ENCODE measurements at places on chromosomes 11 and 22.

DNA sequence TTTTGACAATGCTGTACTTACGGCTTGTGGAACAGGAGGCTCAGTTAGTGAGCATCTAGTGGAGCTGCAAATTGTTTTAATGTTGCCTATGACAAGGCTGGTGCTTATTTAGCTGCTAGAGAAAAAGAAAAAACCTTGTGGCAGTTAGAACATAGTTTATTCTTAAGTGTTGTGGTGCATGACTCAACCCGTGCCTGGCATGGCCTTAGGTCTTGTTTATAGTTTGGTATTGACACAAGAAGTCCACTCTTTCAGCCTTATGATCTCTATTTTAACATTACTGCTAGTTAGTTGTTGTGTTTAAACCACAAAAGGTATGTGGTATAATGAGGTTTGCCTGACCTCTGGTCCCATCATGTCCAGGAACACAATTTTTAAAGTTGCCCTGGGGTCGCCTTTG is 744.6 kb downstream of the FAM181B start:
- no peak overlapping the region for H3K27ac ChIP-seq
- no peaks in the 10 kb centered on the region for H3K36me3 ChIP-seq
- no peak for DNase-seq
- H3K4me3 ChIP-seq = no peak overlapping the region
- H3K4me1 ChIP-seq = no peaks in the 10 kb centered on the region
- H3K27me3 ChIP-seq = no peaks in the 10 kb centered on the region

GRCh38 chr11:2510626-2511402 is 66.0 kb downstream of the KCNQ1 start:
- peak; percentile 59 for DNase-seq
- no peaks in the 10 kb centered on the region for H3K4me1 ChIP-seq
- H3K4me3 ChIP-seq = no peak overlapping the region
- H3K27me3 ChIP-seq = peaks cover 19% of the 10 kb centered on the region

- H3K27me3 ChIP-seq = no peaks in the 10 kb centered on the region
- H3K4me3 ChIP-seq = no peak overlapping the region
- H3K4me1 ChIP-seq = peaks cover 11% of the 10 kb centered on the region
These were observed 1.5 kb downstream of the PRRG4 start for GRCh38 chr11:32831221-32831620.

GRCh38 chr11:111635706-111636045 is 33.4 kb downstream of the SIK2 start:
- H3K4me1 ChIP-seq = peaks cover 5% of the 10 kb centered on the region
- H3K27me3 ChIP-seq = no peaks in the 10 kb centered on the region
- H3K4me3 ChIP-seq = no peak overlapping the region
- H3K27ac ChIP-seq = peak overlapping the region; percentile 42

GRCh38 chr11:35335226-35335625 is 84.1 kb downstream of the SLC1A2 start:
- H3K27ac ChIP-seq = no peak overlapping the region
- H3K36me3 ChIP-seq = no peaks in the 10 kb centered on the region
- no peak for DNase-seq
- H3K4me1 ChIP-seq = no peaks in the 10 kb centered on the region
- no peak overlapping the region for H3K4me3 ChIP-seq

- no peaks in the 10 kb centered on the region for H3K27me3 ChIP-seq
- no peak overlapping the region for H3K27ac ChIP-seq
- H3K4me3 ChIP-seq = no peak overlapping the region
- no peak for DNase-seq
These were observed 397.0 kb downstream of the NXPE2 start for GRCh38 chr11:115075356-115075755.

GRCh38 chr22:46499805-46500189 is 37.6 kb downstream of the CELSR1 start:
- H3K36me3 ChIP-seq = no peaks in the 10 kb centered on the region
- DNase-seq = no peak
- H3K4me3 ChIP-seq = no peak overlapping the region
- no peaks in the 10 kb centered on the region for H3K27me3 ChIP-seq
- no peak overlapping the region for H3K27ac ChIP-seq
- no peaks in the 10 kb centered on the region for H3K4me1 ChIP-seq

DNA sequence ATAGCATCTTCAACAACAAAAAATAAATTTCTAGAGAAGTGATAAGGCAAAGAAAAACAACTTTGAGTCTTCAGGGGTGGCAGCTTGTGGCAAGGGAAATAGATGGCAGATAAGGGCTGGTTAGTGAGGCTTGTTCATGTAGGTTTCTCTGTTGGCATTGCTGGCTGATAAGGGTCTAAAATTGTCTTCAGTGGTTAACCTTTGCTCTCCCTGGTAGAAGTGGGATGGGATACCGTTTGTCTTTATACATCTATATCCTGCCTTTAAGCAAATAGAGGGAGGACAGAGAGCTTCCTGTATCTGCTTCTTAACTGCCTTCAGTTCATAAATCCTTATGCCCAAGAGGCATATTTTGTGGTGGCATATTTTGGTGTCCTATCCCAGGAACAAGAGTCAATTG is 57.1 kb downstream of the TRAF6 start:
- no peak overlapping the region for H3K4me3 ChIP-seq
- no peaks in the 10 kb centered on the region for H3K4me1 ChIP-seq
- no peaks in the 10 kb centered on the region for H3K36me3 ChIP-seq
- no peaks in the 10 kb centered on the region for H3K27me3 ChIP-seq

DNA sequence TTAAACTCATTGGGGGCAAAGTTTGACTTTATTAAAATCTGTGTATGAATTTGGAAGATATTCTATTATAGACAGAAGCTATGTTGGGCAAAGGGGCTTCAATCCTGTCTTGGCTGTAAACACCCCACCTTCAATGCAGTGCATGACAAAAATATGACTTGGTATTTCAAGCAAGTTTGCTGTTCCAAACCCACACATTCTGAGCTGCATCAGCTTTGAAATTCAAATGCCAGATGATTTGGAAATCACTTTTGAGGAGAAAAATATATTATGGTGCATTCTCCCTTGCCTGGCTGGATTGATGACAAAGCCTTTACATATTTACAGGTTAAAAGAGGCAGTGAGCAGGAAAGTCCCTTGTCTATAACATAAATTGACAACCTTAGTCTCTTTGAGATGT is 760.0 kb downstream of the NELL1 start:
- no peak overlapping the region for H3K27ac ChIP-seq
- no peaks in the 10 kb centered on the region for H3K36me3 ChIP-seq
- no peak for DNase-seq
- no peak overlapping the region for H3K4me3 ChIP-seq
- H3K4me1 ChIP-seq = no peaks in the 10 kb centered on the region
- H3K27me3 ChIP-seq = no peaks in the 10 kb centered on the region

- H3K4me1 ChIP-seq = peaks cover 18% of the 10 kb centered on the region
- DNase-seq = no peak
- peak within 1 kb of the TSS; percentile 31 for H3K4me3 ChIP-seq
- H3K27me3 ChIP-seq = peaks cover 5% of the 10 kb centered on the region
These were observed at the start of gene CDC42BPG for GRCh38 chr11:64844330-64845128. CDC42BPG (minus strand) TSS chr11:64844653; CDS start chr11:64844569, 84 bp downstream.

GRCh38 chr22:38416621-38417251 is 38.3 kb downstream of the KCNJ4 start:
- H3K27ac ChIP-seq = no peak overlapping the region
- DNase-seq = peak; percentile 55
- H3K27me3 ChIP-seq = no peaks in the 10 kb centered on the region
- H3K4me3 ChIP-seq = no peak overlapping the region
- H3K36me3 ChIP-seq = no peaks in the 10 kb centered on the region

- H3K27me3 ChIP-seq = no peaks in the 10 kb centered on the region
- H3K4me3 ChIP-seq = no peak overlapping the region
- H3K36me3 ChIP-seq = no peaks in the 10 kb centered on the region
- no peak overlapping the region for H3K27ac ChIP-seq
- DNase-seq = no peak
- H3K4me1 ChIP-seq = peaks cover 14% of the 10 kb centered on the region
These were observed 15.7 kb downstream of the P2RX3 start for GRCh38 chr11:57353852-57354251.

DNA sequence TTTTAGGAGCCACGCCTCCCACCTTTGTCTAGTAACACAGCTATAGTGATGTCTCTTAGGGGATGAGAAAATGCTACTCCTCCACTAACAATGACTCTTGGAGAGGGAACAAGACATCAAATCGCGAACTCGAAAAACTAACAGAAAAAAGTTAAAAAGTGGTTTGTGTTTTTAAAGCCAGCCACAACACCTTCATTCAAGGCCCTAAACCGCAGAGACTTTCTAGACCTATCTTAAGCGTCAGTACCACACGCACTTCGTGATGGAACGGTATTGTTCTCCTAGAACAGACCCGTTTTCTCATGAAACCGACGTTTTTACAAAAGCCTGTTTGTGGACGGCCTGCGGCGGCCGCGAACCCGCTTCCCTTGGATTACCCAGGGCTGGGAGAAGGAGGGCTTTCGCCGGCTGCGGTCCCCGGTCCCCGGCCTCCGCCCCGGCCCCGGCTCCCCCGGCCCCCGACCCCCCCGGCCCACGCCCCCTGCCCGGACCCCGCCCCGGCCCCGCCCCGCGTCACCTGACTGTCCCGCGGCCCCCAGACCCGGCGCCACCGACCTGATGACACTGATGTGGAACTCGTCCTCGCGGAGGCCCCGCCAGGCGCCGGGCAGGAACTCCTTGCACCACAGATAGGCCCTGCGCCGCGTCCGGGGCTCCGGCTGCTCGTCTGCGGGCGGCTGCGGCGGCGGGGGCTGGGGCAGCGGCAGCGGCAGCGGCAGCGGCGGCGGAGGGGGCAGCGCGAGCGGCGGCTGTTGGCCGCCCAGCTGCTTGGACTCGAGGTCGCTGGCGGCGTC is 718 bp downstream of the CHKA start:
- H3K27ac ChIP-seq = peak overlapping the region; percentile 99
- DNase-seq = peak; percentile 55
- H3K4me3 ChIP-seq = peak overlapping the region; percentile 71
- H3K27me3 ChIP-seq = no peaks in the 10 kb centered on the region
- peaks cover 12% of the 10 kb centered on the region for H3K4me1 ChIP-seq

DNA sequence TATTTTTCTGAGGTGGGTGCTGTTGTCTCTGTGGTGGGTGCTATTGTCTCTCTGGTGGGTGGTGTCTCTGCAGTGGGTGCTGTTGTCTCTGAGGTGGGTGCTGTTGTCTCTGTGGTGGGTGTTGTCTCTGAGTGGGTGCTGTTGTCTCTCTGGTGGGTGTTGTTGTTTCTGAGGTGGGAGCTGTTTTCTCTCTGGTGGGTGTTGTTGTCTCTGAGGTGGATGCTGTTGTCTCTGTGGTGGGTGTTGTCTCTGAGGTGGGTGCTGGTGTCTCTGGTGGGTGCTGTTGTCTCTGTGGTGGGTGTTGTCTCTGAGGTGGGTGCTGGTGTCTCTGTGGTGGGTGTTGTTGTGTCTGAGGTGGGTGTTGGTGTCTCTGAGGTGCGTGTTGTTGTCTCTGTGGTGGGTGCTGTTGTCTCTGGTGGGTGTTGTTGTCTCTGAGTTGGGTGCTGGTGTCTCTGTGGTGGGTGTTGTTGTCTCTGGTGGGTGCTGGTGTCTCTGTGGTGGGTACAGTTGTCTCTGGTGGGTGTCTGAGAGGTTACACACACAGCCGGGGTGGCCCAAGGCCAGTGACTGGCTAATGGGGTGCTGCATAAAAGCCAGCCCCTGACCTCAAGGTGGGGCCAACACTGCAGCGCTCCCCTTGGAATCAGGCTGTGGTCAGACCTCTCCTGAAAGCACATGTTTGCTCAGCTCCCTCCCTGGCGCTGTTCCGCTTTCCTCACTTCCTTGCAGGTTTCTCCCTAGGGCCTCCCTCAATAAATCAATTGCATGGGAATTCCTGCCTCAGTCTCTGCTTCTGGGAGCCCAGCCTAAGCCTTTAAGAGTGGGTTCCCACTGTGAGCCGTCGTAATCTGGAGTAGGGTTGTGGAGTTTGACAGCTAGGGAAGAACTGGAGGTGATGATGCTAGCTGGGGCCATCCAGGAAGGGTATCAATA is 31.0 kb upstream of the XBP1 start:
- DNase-seq = no peak
- peaks cover 8% of the 10 kb centered on the region for H3K4me1 ChIP-seq
- H3K27ac ChIP-seq = no peak overlapping the region
- no peaks in the 10 kb centered on the region for H3K36me3 ChIP-seq
- H3K27me3 ChIP-seq = no peaks in the 10 kb centered on the region

- no peaks in the 10 kb centered on the region for H3K4me1 ChIP-seq
- no peak overlapping the region for H3K4me3 ChIP-seq
- no peaks in the 10 kb centered on the region for H3K36me3 ChIP-seq
- H3K27me3 ChIP-seq = no peaks in the 10 kb centered on the region
- no peak overlapping the region for H3K27ac ChIP-seq
These were observed 128.8 kb downstream of the ST3GAL4 start for GRCh38 chr11:126484266-126484665.

- H3K4me3 ChIP-seq = no peak overlapping the region
- DNase-seq = peak; percentile 74
- no peak overlapping the region for H3K27ac ChIP-seq
- peaks cover 5% of the 10 kb centered on the region for H3K36me3 ChIP-seq
These were observed 15.8 kb upstream of the EHD1 start for GRCh38 chr11:64894070-64894811.

GRCh38 chr11:62245271-62245753 is 3.3 kb downstream of the SCGB1D2 start:
- DNase-seq = no peak
- no peak overlapping the region for H3K4me3 ChIP-seq
- no peaks in the 10 kb centered on the region for H3K36me3 ChIP-seq
- H3K4me1 ChIP-seq = no peaks in the 10 kb centered on the region

DNA sequence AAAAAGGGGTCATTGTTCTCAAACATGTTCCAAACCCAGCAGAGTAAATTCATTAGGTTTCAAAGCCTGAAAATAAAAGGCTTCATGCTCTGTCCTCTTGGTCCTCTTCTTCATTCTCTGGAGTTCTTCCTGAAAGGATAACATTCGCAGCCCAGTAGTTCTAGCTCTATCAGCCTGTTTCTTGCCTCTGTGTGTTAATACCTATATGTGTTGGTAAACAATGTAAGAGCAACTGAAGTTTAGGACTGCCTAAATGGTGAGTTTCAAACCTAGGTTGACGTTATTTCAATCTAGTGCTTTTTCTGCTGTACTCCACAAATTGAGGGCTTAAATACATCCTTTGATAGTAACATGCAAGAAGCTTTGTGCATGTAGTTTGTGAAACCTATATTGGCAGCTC is 9.4 kb downstream of the AASDHPPT start:
- peak overlapping the region; percentile 45 for H3K27ac ChIP-seq
- peaks cover 5% of the 10 kb centered on the region for H3K36me3 ChIP-seq
- no peak for DNase-seq

GRCh38 chr11:22456993-22457762 is 119.0 kb downstream of the SLC17A6 start:
- H3K36me3 ChIP-seq = no peaks in the 10 kb centered on the region
- no peak overlapping the region for H3K27ac ChIP-seq
- H3K4me3 ChIP-seq = no peak overlapping the region

GRCh38 chr11:93410441-93410840 is 79.9 kb downstream of the DEUP1 start:
- no peak overlapping the region for H3K4me3 ChIP-seq
- H3K27ac ChIP-seq = no peak overlapping the region
- no peaks in the 10 kb centered on the region for H3K36me3 ChIP-seq
- no peaks in the 10 kb centered on the region for H3K27me3 ChIP-seq
- no peaks in the 10 kb centered on the region for H3K4me1 ChIP-seq

GRCh38 chr22:38454353-38455075 is 485 bp downstream of the KCNJ4 start:
- peaks cover 26% of the 10 kb centered on the region for H3K4me1 ChIP-seq
- no peak for DNase-seq
- peak overlapping the region; percentile 47 for H3K4me3 ChIP-seq
- H3K27me3 ChIP-seq = peaks cover 93% of the 10 kb centered on the region

All from tibial artery (tissue), 4 donors.